ENCODE measurements at places on chromosomes 5 and 9.

DNA sequence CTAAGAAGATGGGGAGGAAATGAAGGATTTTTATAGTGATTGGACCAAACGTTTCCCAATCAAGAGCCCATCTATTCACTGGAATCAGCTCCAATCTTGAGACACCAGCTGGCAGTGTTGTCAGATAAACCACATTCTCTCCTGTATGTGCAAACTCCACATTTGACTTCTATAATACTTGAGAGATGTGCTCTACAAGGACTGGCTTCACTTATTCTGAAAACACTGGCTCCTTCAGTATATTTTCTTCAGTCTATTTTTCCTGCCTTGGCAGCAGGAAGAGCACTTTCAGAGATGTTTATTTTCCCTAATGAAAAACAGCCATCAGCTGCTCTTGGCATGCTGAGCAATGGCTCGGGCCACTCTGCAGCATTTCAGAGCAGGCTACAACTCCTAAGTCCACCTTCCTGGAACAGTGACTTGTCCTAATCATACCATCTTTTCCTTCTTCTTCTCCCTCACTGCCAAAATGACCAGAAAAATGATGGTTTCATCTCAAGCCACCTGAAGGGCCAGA lies 96.9 kb upstream of the FSTL4 start:
- no peak for DNase-seq

DNA sequence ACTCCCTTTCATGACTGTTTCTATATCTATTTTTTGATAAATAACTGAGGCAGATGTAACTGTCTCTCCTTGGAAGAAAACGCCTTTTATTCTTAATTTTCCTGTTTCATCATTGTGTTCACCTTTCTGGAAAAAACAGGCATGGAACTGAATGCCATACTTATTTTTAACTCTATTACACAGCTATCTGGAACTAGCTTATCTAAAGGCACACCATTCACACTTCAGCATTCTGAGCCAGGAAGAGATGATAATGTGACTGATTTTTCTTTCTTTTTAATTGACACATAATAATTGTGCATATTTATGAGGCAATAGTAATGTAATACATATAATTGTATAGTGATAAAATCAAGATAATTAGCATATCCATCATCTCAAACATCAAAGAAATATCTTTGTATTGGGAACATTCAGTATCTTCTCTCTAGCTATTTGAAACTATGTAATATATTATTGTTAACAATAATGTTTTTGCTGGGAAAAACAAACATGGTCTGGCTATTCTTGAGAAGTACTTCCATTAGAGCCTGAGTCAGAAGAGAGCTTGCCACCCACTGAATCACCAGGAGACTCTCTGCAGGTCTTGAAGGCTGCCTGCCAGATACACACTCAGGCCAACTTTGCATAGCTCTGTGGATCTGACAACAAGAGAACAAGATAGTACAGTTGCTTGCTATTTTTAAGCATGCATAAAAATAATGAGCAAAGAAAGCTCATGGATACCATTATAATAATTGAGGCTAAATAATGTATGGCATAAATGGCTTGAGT lies 501.0 kb upstream of the EDIL3 start:
- DNase-seq: no peak

DNA sequence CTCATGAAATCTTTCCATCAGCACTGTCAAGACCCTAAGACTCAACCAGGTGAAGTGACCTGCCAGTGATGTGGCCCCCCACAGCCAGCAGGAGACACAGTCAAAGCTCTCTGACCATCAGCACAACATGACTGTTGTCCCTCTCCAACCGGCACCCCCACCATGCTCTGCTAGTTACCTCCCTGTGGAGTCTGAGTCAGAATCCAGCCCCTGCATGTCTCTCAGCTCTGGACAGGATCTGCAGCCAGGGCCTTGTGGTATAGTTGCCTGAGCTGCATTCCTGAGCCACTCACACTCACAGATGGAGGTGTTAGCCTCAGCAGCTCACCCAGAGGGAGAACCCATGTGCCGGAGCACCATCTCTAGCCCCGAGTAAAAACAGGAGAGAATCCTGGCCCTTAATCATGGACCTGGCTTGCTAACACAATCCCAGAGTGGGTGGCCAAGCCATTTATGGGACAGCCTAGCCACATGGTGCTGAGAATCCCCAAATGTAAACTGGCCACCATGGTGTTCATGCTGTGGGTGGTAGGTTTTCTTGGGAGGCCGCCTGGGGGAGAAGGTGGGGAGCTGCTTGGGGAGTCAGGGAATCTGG lies 237.8 kb downstream of the PAPPA start:
- no peak for DNase-seq

DNA sequence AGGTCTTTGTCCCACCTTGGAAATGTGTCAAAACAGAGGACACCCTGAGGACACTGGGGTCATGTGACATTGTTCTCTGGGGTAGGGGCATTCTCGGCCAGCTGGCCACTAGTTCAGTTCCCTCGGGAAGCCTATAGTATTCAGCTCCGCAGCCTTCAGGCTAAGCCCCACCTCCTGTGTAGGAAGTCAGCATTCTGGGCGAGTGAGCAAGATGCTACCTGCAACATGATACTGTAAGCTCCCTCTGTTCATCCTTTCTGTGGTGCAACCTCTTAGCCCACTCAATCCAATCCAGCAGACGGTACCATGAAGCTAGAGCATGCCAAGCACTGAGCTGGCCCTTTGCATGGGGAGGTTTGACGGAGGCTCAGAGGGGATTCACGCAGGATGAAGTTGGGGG lies 5.3 kb downstream of the NTNG2 start:
- DNase-seq: no peak

- no peak for DNase-seq
These were observed 962 bp upstream of the NR6A1 start for GRCh38 chr9:124771867-124772679.

- DNase-seq: no peak
These were observed 315.6 kb upstream of the KLF4 start for GRCh38 chr9:107805201-107805600.

GRCh38 chr5:5359618-5360017 lies 62.9 kb upstream of the ICE1 start:
- DNase-seq: no peak

DNA sequence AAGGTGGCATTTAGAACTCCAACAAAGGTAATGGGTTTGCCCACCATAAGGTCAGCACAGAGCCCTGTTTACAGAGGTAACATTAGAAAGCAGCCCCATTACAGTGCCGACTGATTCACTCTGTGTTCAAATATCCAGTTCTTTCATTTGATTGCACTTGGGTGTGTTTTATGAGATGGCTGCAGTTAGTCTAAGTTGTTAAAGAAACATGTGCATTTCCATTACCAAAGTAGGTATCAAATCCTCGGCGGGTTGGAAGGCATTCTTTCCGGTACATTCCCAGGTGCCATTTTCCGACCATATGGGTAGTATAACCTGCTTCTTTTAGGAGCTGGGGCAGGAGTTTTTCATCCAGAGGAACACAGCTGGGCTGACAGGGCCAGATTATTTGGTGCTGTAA lies 16.3 kb downstream of the ARSB start:
- DNase-seq: no peak

- no peak for DNase-seq
These were observed 41.9 kb upstream of the PPP2R2B start for GRCh38 chr5:146920351-146920881.

- no peak for DNase-seq
These were observed 13.9 kb downstream of the NR2F1 start for GRCh38 chr5:93596676-93597490.

DNA sequence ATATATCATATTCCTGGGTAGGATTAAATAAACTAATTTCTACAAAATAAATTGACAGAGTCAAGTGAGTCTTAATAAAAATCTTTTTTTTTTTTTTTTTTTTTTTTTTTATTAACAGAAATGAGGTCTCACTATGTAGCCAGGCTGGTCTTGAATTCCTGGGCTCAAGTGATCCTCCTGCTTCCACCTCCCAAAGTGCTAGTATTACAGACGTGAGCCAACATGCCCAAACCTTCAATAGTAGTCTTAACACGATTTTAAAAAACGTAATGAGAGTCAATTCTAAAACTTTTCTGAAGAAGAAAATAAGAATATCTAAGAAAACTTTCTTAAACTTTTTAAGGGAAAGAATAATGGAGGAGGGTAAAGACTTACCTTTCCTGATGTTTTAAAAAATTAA lies 84.2 kb downstream of the YIPF5 start:
- DNase-seq: no peak

- DNase-seq: no peak
These were observed 2.2 kb downstream of the CACFD1 start for GRCh38 chr9:133461975-133462374.

DNA sequence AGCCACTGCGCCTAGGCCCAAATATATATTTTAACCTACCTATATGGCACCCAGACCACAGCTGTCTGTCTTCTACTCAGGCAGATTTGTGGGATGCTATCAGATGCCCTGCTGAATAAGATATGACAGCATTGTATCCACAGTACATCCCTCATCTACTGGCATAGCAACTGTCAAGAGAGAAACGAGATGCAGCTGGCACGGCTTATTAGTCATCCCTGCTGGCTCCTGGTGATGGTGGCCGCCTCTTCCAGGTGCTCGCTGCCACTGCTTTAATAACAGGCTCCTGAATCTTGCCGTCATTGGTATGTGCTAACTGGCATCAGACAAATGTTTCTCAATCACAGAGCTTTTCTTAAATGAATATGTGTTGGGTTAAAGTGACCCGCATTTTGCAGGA lies 34.0 kb downstream of the B4GALT1 start:
- DNase-seq: no peak

DNA sequence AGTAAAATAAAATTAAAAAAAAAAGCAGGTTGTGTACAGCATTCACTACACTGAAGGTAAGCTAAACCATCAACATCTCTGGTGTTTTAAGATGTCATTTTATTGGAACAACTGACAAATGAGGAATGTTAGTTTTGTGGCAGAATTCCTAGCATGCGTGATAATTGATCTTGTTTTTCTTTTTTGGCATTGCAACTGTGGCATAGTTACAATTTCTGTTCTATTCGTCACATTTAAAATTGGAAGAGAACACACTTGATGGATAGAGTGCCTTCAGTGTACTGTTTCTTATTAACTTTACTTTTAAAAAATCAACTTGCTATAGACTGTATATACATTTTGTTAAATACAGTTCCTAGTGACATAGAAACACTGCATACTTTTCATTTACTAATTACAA lies 43.6 kb upstream of the TNFSF15 start:
- no peak for DNase-seq

GRCh38 chr5:135251093-135251492 lies 147.9 kb downstream of the MACROH2A1 start:
- DNase-seq: no peak

- DNase-seq: no peak
These were observed 41.9 kb upstream of the CTSL start for GRCh38 chr9:87683751-87684626.

- DNase-seq: no peak
These were observed 2.5 kb upstream of the RHOBTB3 start for GRCh38 chr5:95728494-95729114.

- no peak for DNase-seq
These were observed 5.0 kb downstream of the OR2V2 start for GRCh38 chr5:181152406-181152805.

DNA sequence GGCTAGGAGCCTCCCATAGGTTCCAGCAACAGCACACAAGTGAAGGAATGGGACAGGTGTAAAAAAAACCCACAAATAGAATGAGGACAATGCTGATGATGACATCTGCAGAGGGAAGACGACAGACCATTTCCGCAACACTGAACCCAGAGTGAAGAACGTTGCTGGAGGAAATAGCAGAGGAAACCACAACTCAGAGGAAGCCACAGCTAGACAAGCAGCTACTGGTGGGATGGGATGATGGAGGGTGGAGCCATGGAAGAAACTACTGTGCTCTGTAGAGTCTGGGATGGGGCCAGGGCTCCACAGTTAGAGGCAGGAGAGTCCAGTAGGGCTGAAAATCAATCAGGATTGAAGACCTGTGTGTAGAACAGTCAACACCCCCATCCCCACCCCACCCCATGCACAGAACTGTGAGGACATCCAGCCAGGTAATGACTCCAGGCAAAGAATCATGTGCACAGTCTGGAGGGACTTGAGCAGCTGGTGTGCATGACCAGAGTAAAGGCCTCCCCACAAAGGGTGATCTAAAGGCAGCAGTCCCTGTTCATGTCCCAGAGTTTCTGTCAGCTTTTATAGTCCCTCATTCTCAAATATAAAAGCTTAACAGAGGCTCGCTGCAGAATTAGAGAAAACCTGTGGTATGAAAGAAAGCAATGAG lies 65.2 kb upstream of the SPIN1 start:
- no peak for DNase-seq

DNA sequence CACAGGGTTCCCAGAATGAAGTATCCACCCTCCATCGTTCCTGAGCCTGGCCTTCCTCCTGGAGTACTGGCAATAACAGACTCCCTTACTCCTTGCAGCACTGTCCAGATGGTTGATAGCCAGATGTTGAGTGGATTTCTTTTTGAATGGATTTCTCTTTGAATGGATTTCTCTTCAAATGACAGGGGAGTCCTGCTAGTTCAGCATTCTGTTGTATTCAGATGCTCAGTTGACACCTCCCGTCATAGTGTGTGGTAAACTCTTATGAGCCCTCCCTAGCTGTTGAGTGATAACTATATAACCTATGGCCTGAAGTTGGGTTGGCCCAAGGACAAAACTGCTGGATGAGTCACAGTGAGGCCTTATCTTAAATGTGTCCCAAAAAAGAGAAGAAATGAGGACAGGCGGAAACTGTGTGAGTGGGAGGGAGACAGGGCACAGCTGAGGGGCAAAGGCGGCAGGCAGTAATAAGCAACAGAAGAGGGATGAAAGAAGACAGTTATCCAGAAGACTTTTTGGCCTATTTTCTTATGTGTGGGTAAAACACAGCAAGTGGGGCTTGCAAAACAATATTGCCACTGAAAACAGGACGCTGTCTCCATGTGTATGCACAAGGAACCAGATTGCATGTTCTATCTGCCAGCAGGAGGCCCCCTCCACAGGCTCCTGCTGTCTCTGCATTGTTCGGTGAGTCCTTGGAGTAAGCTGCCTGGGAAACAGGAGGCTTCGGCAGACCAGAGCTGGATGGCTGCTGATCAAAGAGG lies 209.5 kb upstream of the S1PR3 start:
- no peak for DNase-seq

- DNase-seq: no peak
These were observed 235.3 kb downstream of the GABRB2 start for GRCh38 chr5:161311146-161311708.

GRCh38 chr9:79043916-79044315 lies 527.8 kb upstream of the TLE4 start:
- no peak for DNase-seq

DNA sequence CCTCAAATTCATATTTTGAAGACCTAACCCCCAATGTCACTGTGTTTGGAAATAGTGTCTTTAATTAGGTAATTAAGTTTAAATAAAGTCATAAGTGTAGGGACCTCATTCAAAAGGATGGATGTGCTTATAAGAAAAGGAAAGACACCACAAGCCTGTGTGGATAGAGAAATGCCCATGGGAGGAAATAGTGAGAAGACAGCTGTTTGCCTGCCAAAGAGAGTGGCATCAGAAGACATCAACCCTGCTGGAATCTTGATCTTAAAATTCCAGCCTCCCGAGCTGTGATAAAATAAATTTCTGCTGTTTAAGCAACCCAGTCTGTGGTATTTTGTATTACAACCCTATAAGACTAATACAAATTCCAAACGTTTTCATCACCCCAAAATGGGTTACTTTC lies 1867.9 kb upstream of the NUDT12 start:
- no peak for DNase-seq
